Dermis blood vessel endothelial cell (primary cell): ENCODE measurements at places on chromosomes 7 and 10. TPM values are rescaled to one million over a fixed set of nuclear protein-coding genes. Genes with fewer than 3 reads are reported as not detected.

DNA sequence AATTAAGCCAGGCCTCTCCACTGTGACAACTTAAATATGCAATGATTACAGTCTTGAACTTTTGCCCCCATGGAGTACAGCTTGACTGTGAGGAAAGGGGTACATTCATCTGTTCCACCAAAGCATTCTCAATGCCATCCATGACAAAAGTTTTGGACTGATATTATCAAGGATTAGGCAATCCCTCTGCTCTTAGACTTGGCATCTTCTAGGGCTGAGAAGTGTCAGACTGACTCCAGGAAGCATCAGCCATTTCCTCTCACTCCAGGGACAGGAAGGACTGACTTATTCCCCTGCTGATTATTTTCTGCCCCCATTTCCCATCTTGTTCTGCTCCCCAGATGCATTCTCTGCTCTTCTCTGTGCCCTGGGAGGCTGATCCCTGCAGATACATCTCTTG is 69.7 kb downstream of the ZNF365 start:
- DNase-seq = peak; percentile 70

- DNase-seq = no peak
Observed at GRCh38 chr10:38054361-38054797, 39.8 kb upstream of the ZNF37A start.

DNA sequence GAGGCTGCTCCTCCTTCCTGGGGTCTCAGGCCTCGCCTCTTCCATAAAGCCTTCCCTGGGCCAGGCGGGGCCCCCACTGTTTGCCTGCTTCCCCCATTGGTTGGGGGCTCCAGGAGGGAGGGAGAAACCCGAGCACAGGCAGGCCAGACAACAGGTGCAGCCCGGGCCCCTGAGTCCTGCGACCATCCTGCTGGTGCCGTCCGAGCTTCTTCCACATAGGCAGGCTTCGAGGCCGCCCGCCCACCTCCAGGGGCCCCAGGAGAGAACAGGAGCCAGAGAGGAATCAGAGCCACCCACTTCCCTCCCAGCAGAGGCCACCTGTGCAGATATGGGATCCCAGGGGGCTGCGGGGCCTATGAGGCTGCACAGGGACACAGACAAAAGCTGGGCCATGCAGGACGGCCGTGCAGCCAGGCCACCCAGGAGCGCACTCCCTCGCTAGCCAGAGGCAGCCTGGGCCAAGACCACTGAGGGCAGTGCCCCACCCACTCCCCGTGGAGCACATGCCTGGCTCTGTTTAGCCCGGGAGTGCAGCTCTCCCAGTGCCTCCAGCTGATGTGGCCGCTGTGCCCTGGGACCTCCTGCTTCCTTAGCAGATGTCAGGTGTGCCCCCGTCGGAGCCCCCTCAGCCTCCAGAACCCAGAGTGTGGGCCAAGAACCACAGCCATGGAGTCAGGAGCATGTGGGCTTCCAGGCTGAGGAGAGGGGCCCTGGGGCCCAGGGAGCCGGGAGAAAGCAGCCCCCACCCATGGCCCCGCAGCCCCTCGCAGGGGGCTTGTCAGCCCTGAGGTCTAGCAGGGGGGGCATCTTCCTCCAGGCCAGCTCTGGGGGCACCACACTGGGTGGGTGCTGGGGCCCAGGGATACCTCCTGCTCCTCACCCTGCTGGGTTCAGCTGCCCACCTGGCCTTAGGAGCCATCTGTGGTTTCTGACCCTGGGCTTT is 59.9 kb upstream of the INPP5A start:
- DNase-seq = no peak

- no peak for DNase-seq
Observed at GRCh38 chr10:80487791-80488538, 33.9 kb downstream of the TSPAN14 start.

- peak; percentile 52 for DNase-seq
Observed at GRCh38 chr7:1225441-1226185, 7.1 kb upstream of the UNCX start.

DNA sequence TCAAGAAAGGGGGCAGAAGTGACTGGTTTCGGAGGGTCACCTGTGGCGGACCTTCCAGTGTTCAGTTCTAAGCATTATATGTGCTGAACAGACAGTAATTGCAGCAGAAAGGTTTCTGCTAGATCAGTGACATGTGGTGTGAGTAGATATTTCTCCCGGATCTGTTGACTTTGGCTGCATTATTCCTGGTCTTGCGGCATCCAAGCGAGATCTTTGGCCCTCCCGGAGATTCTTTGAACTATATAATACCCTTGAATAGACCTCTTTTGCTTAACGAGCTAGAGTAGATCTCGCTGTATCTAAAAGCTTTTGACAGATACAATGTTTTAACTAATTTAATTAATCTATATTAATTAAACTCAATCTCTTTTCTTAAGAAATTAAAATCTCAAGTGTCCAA is 99.8 kb downstream of the PTN start:
- DNase-seq = no peak

GRCh38 chr7:133999178-133999577 is 128.0 kb upstream of the LRGUK start:
- DNase-seq = no peak

DNA sequence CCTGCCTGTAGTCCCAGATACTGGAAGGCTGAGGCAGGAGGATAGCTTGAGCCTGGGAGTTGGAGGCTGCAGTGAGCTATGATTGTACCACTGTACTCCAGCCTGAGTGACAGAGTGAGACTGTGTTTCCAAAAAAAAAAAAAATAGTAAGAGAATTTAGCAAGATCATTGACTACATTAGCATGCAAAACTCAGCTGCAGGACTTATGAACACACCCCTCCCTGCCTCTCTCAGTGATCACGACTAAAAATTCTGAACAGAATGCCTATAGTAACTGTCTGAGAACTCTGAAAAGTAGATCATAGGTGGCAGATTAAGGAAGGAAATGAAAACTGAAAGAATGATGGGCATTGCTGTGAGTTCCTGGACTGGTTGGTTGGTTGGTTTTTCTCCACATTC is 50.5 kb downstream of the MYL10 start:
- no peak for DNase-seq

GRCh38 chr10:45374350-45375052 is 485 bp downstream of the ALOX5 start:
- DNase-seq = no peak

GRCh38 chr10:26432938-26433337 is 5.2 kb upstream of the APBB1IP start:
- no peak for DNase-seq

GRCh38 chr7:45177801-45178200 is 20.2 kb downstream of the RAMP3 start:
- no peak for DNase-seq

GRCh38 chr7:16484453-16485158 is 19.1 kb upstream of the SOSTDC1 start:
- DNase-seq = no peak

DNA sequence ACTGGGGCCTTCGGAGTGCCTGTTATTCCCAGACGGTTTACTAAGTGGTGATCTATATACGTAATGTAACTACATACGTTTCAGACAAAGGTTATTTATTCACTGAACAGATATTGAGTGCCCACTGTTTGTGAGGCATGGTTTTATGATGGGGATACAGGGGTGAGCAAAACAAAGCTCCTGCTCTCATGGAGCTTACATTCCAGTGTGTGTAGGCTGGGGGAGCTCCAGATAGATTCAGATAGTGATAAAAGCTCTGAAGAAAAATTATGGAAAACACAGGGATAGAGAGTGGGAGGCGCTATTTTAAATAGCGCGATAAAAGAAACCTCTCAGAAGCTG is 466 bp upstream of the DNAJB12 start:
- DNase-seq = no peak

GRCh38 chr10:123759501-123760031 is 93.4 kb downstream of the GPR26 start:
- no peak for DNase-seq

DNA sequence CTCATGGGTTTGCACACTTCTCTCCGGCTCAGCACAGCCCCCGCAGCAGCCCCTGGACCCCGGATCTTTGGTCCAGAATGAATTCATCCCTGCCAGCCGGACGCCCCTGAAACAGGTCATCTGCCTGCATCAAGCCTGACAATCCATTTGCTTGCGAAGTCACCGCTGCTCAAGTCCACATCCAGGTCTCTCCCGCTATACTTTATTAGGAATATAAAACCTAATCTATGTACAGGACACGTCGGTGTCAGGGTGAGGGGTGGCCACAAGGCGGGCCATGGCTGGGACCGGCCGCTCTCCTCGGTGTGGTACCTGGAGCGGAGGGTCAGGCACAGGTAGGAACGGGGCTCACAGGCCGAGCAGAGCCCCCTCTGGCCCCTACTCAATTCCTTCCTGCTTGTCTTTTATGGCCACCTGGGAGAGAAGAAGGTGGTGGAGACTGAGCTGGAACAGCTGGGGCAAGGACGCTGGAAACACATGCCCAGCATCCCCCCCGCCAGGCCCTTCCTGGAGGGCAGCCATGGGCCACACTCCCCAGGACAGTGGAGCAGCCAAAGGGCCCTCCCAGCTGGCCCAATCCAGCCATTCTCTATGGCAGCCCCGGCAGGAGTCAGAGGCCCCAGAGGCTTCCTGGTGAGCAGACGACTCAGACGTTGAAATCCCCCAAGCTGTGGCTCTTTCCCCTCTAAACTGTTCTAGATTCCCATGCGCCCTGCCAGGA is 5.3 kb downstream of the POLR2J start:
- no peak for DNase-seq

- DNase-seq = peak; percentile 23
Observed at GRCh38 chr7:130276796-130277762, 10.4 kb downstream of the CPA2 start.

DNA sequence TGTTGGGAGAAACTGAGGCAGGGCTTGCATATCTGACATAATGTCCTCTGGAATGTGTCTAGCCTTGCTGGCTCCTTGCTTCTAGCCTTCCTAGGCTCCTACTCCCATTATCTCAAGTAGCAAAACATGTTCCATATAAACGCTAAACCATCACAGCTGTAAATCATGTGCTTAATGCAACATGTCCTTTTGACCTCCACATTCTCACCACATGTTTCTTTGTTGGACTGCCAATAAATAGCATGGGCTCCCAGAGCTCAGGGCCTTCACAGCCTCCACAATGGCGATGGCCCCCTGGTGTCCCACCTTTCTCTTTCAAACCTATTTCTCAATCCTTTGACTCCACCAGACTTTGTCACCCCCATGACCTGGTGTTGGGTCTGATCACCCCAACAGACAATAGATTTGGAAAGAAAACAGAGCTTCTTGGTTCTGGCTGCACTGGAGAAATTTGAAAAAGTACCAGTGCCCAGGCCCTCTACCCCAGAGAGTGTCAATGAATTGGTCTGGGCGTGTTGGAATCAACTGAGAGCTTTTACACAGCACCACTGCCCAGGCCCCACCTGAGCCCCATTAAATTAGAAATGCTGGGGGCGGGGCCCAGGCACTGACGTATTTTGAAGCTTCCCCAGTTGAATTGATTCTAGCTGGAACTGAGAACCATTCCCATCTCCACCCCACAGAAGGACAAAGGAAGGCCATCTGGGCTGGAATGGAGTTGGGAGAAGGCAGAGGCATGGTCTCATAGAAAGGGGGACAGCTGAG is 41.3 kb upstream of the GGCT start:
- no peak for DNase-seq

GRCh38 chr10:11113156-11113555 is 95.5 kb downstream of the CELF2 start:
- peak; percentile 18 for DNase-seq

DNA sequence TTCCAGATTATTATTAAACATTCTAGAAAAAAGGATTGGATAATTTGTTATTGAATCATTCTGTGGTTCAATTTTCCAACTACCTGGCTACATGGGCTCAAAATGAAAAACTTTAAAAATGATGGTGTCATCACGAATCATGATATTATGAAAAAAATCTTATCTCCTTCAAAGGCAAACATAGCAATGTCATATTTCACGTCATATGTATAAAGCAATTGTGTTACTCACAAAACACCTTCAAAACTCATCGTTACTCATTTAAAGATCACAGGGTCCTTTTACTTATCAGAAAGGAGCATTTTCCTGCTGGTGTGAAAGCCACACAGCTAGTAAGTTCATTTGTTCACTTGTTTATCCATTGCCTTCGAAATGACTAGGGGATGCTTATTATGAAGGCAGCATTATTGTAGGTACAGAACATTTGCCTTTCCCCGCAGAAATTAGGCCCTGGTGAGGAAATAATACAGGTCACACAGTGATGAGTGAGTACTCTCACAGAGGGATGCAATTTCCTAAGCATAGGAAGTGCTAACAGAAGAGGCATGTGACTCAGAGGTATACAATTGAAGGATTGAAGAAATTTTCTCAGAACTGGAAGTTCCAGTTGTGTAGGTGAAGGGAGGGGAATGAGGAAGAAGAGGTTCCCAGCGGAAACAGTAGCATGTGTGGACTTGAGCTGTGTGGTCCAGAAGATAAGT is 478.7 kb downstream of the INHBA start:
- peak; percentile 62 for DNase-seq

Gene SFRP4
- total RNA-seq = 0.09 TPM in 1 of 2 replicates, not detected in the other

Gene MKI67
- total RNA-seq = 7.3 and 49.0 TPM in 2 replicates

Gene CARD11
- total RNA-seq = 1.1 and 1.4 TPM in 2 replicates

Gene SBDS
- 106 and 125 TPM in 2 replicates for total RNA-seq

Gene GOLGA7B
- under 0.01 and 0.05 TPM in 2 replicates for total RNA-seq

Gene GDF10
- total RNA-seq = not detected in 2 replicates

Gene HMX3
- total RNA-seq = not detected in 2 replicates

Gene SLC13A1
- not detected in 2 replicates for total RNA-seq

Gene CUBN
- 6.1 and 27.5 TPM in 2 replicates for total RNA-seq

Gene GPR37
- 0.14 and 0.17 TPM in 2 replicates for total RNA-seq

Gene TMEM270
- not detected in 2 replicates for total RNA-seq

Gene CALML3
- total RNA-seq = not detected in 2 replicates
